ENCODE measurements at places on chromosomes 6 and 20.

DNA sequence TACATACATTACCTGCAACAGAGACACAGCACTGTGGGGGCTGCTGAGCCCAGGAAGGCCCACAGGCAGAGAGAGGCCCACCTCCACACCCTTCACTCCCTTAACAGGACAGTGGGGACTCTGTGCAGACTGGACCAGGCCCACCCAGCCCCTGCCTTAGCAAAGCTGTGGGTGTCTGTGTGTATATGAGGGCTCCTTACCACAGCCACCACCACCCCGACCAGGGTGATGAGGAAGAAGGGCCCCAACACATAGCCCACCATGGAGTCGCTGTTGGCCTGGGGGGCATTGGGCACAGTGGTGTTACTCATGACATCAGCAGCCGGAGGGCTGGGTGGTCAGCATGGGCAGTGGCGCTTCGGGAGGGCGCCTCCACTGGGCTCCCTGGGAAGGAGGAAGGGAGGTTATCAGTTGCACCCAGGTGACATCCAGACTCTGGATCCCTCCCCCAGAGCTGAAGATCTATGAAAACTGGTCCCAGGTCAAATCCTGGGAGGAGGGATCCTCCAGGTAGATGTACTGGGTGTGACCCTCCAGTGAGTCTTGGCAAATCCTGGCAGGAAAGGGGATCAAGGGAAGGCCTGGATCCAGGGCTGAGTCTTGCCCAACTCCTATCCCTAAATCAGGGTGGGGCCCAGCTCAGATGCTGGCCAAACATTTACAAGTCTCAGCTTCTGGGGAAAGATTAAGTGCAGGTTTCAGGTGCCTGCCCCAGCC lies 1.2 kb downstream of the SMIM29 start:
- no peak for DNase-seq

DNA sequence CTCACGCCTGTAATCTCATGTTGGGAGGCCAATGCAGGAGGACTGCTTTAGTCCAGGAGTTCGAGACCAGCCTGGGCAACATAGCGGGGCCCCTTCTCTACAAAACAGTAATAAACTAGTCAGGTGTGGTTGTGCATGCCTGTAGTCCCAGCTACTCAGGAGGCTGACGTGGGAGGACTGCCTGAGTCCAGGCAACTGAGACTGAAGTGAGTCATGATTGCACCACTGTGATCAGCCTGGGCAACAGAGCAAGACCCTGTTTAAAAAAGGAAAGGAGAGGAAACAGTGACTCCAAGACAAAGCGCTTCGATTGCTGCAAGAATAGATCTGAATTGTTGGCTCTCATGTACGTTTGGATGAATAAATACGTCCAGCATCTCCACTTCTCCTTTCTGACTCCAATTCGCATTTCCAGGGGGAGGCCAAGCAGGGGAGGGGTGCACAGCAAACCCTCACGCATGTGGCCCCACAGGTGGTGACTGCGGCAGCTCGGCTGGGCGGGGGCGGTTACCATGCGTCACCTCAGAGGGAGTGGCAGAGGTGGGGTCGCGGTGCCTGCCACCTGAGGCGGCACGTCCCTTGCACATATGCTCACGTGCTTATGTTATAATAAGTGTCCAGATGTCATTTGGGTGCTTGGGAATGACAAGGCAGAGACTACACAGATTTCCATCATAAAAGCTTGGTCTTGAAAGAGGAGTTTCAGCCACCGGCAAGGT lies 95.1 kb upstream of the MPC1 start:
- no peak for DNase-seq

- no peak for DNase-seq
These were observed 8.2 kb upstream of the RAE1 start for GRCh38 chr20:57342829-57343228.

- no peak for DNase-seq
These were observed 61.7 kb upstream of the XRN2 start for GRCh38 chr20:21241406-21241805.

- no peak for DNase-seq
These were observed 86.3 kb downstream of the DACT2 start for GRCh38 chr6:168232989-168233874.

GRCh38 chr20:48776306-48776705 lies 51.5 kb downstream of the PREX1 start:
- DNase-seq = no peak

DNA sequence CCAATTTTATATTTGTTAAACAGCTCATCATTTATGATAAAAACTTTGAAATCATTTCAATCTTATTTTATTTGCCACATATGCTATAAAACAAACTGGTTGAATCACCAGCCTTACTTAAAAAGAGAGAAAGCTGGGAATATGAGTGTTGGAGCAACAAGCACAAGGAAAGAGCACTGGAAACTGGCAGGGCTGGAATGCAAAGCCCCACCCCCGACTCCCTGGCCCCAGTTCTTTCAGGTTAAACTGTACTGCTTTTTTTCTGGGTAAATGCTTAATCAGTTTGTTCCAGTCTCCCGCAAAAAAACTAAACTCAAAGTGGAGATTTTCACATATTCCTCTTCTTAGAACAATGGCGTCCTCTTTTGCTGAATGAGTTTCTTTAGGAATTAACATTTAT lies 433.8 kb upstream of the NOX3 start:
- no peak for DNase-seq

GRCh38 chr6:75438013-75438431 lies 55.6 kb downstream of the FILIP1 start:
- DNase-seq = no peak
